ENCODE measurements at places on chromosomes 13 and 19.

DNA sequence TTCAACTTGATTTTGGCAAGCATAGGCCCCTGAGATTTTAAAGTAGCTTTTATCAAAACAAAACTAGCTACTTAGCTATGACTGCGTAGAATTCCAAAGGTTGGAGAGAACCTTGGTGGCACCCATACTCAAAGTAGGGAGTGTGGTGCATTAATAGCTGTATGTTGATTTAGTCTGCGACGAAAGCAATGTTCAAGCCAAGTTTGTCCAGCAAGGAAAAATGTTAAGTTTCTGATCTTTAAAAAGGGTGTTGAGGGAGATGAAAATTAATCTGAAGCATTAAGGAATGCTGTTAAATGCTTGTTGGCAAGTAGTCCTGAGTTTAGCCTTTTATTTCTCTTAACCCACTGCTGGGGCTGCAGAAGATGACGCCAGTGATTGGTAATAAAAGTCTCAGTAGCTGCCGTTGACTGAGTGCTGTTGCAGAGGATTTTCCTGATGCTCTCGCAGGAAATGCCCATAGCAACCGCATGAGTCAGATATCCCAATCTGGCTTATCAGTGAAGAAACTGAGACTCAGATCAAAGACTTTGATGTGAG, 75.9 kb upstream of the RNF113B start:
- DNase-seq = no peak

DNA sequence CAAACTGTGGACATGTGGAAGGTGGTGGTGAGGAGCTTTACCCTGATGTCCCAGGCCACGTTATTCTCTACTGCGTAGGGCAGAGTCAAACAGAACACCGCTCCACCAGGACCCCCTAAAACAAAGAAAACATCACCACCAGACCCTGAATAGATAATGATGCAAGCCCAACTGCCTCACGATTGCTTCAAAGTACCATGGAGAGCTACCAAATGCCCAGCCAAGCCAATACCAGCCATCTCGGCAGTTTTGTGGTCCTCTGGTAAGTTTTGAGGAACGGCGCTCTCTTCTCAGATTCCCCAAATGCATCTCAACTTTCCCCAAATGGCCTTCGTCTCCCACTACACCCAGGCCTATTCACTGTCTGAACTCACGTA, 5.6 kb downstream of the RANBP3 start:
- DNase-seq = no peak

- DNase-seq = no peak
Measured at GRCh38 chr19:35085947-35086346, 29.7 kb upstream of the FXYD3 start.

DNA sequence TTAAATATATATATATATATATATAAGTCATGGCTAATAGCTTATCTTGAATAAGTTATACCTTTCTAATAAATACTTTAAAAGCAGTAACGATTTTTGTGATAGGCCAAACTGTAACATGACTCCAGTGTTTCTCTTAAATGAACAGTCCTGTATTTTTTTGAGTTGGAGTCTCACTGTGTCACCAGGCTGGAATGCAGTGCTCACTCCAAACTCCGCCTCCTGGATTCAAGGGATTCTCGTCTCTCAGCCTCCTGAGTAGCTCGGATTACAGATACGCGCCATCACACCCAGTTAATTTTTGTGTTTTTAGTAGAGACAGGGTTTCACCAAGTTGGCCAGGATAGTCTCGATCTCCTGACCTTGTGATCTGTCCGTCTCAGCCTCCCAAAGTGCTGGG, 814.2 kb upstream of the SLITRK5 start:
- no peak for DNase-seq

DNA sequence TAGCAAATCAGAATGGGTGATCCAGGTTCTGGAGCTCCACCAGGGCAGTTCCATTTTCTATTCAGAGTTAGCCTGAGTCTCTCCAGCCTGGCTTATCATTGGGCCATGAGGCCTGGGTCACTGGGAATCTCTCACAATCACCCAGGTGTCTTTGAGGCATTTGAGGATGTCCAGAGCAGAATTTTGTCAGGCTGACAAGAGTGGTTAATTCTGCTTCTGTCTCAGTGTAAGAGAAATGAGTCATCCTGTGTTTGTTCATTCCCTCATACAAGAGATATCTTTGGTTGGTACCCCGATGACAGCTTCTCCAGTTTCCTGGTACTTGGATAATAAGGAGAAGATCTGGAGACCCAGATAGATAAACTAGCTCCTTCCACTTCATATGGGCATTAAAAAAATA, 10.4 kb downstream of the ZNF93 start:
- DNase-seq = no peak

- DNase-seq = no peak
Measured at GRCh38 chr13:36244990-36245389, 30.6 kb upstream of the SOHLH2 start.

- no peak for DNase-seq
Measured at GRCh38 chr13:33487575-33488243, 202.2 kb upstream of the STARD13 start.

DNA sequence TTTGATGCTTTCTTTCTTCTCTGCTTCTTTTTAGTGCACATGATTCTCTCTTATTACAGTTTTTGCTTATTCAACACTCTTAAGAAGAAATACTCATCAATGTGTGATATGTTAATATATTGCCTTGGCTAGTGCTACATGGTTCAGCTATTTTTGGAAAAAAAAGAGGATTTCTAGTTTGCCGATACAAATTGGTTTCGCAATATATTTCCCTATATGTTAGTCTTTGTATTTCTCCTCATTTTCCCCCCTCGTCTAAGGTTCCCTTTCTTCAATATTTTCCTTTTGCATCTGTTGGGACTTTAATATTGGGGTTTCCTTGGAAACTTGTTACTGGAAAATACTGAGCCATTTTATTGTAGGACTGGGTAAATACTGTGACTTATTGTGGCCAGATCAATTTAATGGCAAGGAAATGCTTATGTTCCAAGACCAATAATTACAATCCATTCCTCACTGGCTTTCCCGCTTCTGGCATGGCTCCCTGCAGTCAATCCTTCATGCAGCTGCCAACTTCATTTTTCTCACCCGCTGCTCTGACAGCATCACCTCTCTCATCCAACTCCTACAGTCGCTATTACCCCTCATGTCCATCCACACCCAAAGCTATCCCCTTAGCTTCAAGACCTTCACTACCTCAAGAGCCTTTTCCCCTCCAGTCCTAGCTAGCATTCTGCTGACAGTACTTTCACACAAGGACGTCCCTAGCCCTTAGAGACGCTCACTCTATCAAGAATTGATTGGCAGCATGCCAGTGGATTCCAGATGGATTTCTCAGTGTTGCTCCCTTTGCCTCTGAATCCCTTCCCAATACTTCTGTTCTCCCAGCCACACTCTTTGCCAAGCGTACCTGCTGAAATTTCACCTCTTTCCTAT, 280.1 kb upstream of the TMTC4 start:
- DNase-seq = no peak

DNA sequence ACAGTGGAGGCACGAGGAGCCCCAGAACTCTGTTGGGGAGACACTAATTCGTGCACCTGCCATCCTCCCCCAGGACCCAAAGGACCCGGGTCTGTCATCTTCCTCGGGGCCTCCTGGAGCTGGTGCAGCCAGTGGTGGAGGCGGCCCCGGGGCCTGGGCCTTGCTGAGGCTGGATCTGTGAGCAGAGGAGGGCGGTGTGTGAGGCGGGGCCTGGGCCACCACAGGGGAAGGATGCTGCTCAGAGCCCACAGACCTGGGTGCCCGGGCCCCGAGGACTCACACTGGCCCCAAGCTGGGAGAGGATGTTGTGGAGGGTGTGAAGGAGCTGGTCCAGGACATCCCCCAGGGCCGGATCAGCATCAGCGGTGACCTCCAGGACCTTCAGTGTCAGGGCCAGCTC, 8.3 kb downstream of the IFNL3 start:
- no peak for DNase-seq
